ENCODE measurements at places on chromosomes 5 and 9.

DNA sequence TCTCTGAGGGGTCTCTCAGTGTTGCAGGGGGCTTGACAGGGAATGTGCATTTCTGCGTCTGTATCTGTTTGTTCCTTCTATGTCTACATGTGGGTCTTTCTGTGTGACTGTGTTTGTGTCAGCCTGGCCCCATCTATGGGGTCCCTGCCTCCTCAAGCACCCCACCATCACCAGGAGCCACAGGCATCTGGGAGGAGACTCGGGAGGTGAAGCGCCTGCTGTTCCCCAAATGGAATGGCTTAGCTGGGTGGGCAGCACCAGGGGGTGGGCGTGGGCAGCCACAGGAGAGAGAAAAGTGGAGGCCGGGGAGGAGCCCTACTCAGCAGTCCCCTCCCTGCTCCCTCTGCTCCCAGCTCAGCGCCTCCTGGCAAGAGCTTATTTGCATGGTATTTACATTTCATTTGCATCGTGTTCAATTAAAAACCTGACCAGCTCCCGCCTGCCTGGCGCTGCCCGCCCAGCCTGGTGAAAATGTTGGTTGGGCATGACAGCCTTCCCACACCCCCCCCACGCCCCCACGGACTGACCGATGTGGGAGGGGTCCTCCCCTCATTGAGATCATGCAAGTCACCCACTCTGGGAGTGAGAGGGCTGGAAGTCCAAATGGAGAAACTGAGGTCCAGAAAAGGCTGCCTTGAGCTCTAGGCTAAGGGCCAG lies 50.5 kb downstream of the CXXC5 start:
- DNase-seq = no peak

GRCh38 chr5:2423634-2424033 lies 327.8 kb downstream of the IRX2 start:
- DNase-seq = no peak

DNA sequence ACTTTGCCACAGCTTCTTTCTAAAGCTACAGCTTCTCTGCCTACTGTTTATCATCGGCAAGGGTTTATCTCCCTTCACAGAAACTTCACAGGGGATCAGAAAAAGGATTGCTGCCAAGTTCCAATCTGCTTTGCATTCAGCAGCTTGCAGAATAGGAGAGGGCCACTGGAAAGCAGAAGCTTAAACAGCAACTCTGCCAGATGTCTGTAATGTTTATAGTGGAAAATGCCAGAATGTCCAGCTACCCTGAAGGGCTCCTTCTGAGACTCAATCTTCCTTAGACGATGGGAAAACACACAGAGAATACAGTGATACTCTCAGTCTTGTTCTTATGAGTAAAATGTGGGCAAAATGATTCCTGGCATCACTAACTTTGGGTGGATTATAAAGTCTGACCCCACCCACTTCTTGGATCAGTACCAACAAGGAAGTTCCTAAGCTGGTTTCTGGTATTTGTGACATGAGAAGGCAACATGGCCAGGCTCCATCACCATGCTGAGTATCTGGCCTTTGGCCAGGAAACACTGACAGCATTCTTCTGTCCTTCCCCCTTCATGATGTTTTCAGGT lies 19.0 kb downstream of the STOM start:
- no peak for DNase-seq

DNA sequence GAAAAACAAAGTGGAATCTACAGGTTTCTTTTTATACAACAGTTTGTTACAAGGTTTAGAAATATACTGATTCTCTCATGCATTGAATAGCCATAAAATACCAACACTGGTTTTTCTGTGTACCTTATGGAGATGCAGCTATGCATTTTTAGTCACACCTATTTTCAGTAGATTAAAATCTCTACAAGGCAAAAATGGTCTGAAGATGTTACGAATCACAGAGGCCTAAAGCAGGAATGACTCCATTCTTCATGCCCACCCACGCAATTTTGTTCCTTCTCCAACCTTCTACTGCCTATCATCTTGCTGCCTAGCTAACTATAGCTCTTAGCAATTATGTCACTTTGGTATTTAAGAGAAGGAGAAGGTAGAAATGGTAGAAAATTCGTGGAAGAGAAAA lies 9.9 kb downstream of the PLK2 start:
- DNase-seq = no peak

GRCh38 chr5:32170303-32171151 lies 3.6 kb downstream of the GOLPH3 start:
- no peak for DNase-seq

GRCh38 chr5:33362915-33363314 lies 77.8 kb upstream of the TARS1 start:
- no peak for DNase-seq

DNA sequence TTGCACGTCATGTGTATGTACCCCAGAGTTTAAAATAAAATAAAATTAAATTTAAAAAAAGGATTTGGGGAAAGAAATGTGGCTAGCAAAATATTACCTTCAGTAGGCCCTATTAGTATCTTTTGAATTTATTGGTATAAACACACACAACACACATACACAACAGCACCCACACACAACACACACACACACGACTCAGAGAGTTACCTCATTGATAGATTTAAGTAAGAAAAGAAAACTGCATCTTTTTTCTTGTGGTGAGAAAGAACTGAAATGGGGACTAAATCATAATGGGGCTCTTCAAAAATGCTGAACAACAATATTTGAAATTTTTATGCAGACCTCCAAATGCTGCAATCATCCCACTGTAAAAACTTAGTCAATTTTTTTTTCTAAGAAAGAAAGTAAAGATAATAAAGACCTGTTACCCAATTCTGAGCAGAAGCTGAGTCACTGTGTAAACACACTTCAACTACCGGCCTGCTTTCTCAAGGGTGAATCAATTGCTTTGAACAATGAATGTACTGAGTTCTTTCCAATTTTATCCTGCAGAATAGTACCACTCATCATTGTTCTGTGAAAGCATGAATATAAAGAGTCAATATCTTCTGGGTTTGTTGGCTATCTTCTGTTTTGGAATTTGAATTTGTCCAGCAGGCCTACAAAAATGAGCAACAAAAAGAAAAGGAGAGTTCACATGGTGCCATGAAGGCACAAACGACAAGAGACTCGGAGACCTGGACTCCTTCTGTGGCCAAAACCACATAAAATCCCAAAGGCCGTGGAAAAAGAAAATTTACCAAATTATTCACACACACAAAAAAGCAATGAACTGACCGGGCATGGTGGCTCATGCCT lies 57.9 kb upstream of the CCNG1 start:
- no peak for DNase-seq

DNA sequence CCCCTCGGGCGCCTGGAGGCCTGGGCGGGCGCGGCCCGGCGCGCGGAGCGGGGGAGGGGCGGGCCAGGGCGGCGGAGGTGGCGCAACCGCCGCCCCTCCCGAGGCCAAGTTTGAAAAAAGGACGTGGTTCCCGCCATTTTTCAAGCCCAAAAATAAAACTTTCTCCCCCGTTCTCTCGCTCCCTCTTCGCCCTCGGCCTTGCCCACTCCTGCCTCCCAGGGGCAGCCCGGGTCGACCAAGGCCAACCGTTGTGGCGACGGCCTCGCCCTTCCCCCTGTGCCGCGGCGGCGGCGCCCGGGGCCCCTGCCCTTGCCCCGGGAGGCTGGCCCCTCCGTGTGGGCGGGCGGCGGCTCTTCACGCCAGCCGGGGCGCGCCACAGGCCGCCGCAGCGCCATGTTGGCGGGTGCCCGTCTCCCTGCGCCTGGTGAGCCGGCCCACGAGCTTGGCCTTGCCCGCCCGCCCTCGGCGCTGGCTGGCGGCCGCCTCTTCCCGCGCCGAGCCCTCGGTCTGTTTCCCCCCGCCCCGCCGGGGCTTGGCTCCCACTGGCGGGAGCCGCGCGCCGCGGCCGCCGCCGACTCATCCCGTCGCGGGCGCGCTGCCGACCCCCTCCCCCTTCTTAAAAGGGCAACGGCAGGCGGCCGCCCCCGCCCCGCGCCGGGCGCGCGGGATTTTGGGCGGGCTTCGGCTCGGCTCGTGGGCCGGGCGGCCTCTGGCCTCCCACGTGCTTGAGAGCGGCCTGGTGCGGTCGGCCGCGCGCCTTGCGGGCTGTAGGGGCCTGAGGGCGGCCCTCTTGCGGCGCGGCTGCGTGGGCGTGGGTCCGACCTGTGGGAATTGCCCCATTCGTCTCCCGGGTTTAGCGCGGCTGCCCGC lies 1.3 kb downstream of the ANP32B start:
- peak; percentile 67 for DNase-seq

DNA sequence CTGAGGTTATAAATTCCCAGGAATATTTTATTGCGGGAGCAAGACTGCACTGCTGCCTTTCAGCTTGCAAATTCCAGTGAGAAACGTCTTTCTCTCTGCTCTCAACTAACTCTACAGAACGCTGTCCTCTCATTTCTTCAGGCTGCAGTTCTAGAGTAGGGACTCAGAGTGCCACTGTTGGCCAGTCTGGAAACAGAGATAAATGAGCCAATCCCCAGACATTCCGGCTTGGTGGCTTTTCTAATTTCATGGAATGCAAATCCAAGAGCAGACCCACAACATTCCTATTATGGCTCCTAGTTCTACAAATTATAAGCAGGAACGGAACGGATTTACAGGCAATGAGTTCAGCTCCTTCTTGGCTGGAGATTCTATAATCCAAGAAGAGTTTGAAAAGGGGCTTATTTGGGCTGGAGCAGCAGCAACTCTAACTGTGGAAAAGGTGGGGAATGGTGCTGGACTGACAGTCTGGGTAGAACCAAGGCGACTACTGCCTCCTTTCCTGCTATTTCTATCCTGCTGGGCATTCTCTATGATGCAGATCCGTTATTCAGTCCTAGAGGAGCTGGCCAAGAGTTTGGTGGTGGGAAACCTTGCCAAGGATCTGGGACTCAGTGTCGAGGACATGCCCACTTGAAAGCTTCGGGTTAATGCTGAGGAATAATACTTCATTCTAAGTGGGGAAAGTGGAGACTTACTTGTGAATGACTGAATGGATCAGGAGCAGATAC lies 9.3 kb downstream of the PCDHGA12 start:
- no peak for DNase-seq

DNA sequence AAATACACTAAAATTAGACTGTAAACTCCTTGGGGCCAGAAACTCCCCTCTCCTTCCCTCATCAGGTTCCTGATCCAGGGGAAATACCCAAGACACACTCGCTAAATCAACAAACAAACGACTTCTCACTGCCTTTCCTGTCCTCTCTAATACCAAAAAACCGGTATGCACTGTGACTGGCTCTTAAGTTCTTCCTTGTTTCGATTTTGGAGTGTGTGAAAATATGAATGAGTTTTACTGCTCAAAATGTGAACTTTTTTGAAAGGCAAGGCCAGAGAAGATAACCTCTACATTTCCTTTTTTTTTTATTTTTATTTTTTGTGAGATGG lies 81.1 kb upstream of the EPB41L4B start:
- DNase-seq = no peak

- DNase-seq = no peak
Observed at GRCh38 chr9:86500667-86501435, 146.6 kb upstream of the TUT7 start.

DNA sequence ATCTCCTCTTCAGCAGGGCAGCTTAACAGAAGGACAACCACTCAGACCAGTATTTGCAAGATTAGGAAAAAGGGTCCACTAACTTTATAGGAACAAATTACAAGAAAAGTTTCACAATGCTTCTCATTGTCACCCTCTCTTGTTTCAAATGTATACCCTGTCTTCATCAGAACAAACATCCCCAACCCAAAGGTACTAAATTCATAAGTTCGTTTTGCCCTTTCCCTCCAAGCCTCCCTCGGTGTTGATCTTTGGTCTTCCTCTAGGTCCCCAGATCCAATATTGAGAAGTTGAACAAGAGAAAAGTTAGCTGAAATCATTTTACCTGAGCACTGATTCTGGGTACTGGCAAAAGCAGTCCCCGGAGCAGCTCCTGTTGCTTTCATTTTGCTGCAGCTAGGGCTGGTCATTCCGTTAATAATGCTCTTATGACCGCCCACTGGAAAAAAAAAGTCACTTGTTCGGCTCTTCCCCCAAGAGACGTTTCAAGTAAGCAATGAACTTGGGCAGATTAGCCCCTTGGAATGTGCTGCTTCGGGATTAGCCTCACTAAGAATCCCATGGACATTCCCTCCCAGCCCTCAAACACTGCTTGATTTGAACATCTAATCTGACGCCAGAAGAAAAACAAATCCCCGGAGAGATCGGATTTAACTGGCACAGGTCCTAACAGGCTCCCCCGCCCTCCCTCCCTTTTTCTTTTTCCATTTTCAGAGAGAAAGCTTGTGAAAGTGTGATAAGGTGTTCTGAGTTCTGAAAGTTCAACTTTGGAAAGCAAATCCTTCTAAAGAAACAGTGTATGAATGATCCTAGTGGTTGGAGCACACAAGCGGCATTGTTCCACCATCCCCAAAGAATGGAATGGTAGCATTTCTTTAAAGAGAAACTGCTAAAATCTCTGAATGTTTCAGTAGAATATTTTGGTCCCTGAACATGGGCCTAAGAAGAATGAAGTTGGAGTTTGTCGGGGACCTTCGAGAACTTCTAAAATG lies 252.5 kb downstream of the TRPM3 start:
- DNase-seq = no peak

- no peak for DNase-seq
Observed at GRCh38 chr9:106481013-106481609, 381.9 kb upstream of the ZNF462 start.

GRCh38 chr5:172871982-172872381 lies 37.9 kb downstream of the ERGIC1 start:
- DNase-seq = no peak

DNA sequence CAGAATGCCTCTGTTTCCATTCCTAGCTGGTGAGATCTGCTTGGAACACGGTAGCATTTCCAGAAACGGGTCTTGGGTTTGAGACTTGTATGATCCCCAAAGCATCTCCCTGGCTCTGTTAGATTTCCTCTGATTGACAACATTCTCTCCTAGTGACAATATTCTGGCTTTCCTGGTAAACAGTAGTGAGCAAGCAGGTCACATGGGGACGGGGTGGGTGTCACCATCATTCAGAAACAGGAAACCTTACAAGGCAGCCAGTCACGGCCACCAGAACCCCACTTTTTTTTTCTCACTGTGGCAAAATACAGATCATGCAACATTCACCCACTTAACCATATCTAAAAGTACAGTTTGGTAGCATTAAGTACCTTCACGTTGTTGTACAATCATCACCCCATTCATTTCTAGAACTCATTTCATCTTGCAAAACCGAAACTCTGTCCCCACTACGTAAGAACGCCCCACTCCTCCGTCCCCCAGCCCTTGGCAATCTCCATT lies 90.1 kb upstream of the LMX1B start:
- peak; percentile 38 for DNase-seq

DNA sequence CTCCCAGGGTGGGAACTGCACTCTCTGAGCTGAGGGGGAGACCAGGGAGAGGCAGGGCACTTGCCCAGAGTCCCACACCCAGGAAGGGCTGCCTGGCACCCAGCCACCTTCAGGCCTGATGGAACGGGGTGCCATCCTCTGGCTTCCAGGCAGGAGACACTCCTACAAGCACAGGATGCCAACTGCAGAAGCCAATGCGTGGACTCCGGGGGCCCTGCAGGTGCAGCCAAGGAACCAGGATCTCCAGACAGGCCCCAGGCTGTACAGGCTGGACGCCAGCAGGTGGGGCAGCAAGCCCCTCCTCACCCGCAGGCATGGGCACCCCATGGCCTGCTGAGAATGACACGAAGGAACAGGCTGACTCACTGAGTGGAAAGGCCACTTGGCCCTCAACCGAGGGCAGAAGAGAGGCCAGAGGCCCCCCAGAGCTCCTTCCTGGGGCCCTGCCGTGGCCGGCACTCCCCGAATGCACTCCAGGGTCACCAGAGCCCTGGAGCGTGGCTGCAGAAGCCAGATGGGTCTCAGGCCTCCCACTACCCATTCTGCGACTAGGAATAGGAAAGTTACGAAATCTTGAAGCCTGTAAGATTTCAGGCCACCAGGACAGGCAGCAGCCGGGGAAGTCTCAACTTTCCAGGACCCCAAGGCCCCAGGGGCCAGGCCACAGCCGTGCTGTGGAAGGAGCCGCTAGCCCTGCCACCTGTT lies 15.7 kb downstream of the NACC2 start:
- DNase-seq = no peak

GRCh38 chr9:34049630-34050384 lies 1.1 kb upstream of the UBAP2 start:
- DNase-seq = no peak
